ENCODE measurements at places on chromosomes 1 and 21. TPM values are rescaled to one million over a fixed set of nuclear protein-coding genes. Genes with fewer than 3 reads are reported as not detected.

- no peak for DNase-seq
Measured at GRCh38 chr1:200699871-200700270, 30.2 kb upstream of the DDX59 start.

ATP6V0B gene
- 135 TPM for total RNA-seq

DNA sequence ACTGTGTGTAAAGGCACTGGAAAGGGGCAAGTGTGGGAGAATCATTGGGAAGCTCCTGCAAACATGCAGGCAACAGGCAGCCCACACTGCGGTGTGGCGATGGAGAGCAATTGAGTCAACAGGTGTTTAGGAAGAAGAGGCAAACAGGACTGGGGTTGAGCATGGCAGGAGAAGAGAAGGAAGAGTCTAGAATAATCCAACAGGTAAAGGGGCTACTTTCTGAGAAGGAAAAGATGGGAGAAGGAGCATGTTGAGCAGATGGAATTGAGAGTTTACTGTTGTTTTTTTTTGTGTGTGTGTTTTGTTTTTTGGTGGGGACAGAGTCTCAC is 4.2 kb downstream of the DOP1B start:
- no peak for DNase-seq

DNA sequence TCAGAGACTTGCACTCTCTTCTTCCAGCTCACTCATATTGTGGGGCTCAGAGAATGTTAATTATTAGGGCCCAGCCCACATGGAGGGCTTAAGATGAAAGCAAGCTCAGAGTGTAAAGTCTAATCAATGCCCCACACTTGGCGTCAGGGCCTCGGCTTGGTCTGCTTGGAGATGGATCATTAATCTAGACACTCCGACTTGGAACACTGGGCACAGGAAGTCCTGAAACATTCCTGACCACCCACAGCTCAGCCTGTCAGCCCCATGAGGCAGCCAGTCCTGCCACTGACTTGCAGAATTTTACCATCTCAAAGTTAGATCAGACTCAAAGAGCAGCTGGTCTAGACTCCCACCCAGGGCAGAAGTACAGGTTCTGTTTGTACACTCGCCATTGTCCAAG is 69.8 kb upstream of the TRABD2B start:
- peak; percentile 39 for DNase-seq

DNA sequence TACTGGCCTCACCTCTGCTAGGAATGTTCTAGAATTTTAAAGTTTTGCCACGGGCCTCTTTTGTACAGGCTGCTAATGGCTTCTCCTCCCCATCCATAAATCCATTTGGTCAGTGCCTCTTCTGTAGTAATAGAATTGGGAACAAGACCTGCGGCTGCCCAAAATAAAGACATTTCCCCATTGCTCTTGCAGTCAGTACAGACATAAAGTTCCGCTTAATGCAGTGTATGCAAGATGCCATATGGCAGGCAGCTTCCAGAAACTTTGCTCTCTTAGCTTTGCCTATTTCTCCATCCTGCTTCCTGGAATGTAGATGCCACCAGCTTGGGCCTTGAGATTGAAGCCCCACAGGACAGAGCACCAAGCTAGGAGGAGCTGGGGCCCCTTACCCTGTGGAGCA is 3.7 kb upstream of the SLC2A5 start:
- no peak for DNase-seq

DNA sequence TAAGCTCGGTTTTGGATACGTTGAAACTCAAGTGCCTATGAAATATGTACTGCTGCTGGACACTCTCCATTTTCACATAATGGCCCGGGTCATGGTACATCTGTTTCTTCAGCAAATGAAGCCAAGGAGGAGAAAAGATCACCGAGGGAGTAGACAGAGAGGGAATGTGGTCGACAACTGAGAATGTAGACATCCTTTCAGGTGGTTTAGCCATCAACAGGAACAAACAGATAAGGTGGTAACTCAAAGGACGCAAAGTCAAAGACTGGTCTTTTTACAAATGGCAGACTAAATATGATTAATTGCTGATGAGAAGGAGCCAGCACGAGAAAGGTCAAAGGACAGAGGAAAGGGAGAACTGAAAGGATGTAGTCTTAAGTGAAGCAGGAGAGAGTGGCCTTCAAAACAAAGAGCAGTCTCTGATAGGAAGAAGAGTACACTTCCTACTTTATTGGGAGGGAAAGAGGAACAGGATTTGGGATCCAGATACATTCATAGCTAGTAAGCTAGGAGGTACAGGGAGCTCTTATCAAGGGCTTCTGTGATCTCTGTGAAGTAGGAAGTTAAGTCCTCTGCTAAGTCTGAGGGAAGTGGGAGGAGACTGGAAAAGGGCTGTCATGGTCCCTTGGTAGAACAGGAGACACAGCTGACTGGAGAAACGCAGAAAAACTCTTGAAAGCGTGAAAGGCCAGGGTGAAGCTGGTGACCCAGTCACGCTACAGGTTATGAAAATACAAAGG is 28.3 kb downstream of the NUP133 start:
- DNase-seq = no peak

- DNase-seq = no peak
Measured at GRCh38 chr21:41901099-41901498, 22.0 kb upstream of the PRDM15 start.

DNA sequence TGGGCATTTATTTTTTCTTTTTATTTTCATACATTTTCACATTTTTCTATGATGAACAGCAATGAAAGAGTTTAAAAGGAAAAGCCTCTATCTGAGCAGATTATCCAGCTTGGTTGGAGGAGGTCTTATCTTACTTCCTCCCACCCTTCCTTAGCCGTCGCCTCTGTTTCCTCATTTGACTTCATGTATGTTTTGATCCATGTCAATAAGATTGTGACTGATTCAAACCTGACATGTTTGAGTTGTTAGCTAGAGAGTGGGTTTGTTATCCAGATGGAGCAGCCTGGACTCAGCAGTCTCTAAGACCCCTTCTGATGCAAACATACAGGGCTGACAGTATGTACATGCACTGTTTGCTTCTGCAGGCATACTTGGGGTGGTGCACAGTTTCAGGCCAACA is 31.2 kb downstream of the MACO1 start:
- DNase-seq = no peak

- DNase-seq = no peak
Measured at GRCh38 chr1:224267925-224268324, 62.0 kb downstream of the NVL start.

LPAR3 gene
- total RNA-seq = 13.0 TPM

- no peak for DNase-seq
Measured at GRCh38 chr1:164452549-164452948, 106.4 kb upstream of the PBX1 start.

DNA sequence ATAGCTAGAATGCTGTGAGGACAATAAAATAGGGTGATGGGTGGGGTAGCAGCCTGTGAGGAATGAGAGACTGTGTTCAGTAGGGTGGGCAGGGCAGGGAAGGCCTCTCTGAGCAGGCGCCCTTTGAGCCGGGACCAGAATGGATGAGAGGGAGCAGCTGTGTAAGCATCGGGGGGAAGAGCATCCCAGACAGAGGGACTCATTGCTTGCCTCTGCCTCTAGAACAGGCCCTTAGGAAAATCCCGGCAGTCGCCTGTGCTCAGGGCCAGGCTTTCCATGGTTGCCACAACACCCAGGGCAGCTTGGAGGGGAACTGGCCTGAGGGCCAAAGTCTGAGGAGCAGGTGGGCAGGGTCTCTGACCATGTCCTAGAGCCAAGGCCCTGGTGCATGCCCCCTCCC is 774 bp downstream of the SLC2A7 start:
- no peak for DNase-seq

DEGS1 gene
- total RNA-seq = 838 TPM

DNA sequence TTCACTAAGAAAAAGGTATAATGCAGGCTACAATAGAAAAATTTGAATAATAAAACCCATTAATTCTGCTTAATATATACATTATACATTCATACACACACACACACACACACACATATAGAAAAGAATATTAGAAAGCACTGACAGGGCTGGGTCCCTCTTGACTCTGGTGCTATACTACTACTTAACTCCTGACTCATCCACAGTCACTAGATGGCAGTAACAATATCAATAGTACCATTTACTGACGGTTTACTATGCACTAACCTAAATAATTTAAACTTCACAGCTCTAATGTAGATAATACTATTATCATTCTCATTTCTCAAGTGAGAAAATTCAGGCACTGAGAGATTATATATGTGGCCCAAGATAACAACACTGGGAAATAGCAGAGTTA is 87.5 kb downstream of the COP1 start:
- DNase-seq = no peak

DNA sequence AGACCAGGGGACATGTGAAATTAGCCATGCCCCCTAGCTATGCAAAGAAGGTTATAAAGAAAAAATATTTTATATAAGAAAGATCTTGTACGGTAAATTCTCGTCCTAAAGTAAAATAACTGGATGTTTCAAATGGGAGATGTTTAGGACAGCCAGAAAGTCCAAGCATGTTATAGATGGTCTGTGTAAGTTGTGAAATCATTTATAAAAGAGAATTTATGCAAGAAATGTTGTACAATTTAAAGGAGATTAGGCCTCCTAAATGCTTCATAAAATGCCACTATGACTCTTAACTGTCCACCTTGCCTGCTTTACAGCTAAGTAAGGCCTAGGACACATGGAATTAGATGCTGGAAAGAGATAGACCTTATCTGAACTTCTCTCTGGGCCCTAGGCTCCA is 118.1 kb upstream of the POGK start:
- DNase-seq = no peak

DNA sequence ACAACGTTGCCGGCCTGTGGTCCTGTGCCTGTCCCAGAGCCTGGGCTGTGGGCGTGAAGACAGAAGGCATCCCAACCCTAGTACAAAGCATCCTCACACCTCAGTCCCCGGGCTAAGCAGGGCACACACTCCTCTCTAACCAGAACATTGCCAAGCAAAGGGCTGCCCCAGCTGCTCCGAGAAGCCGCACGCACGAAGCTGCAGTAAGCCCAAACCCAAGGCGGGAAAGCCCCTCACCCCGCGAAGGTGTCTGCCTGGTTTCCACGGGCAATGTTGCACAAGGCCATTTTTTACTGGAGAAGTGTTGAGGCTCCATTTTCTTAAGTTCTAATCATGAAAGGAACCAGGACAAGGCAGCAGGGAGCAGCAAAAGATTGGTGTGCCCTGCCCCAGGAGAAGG is 519.0 kb downstream of the NPHP4 start:
- no peak for DNase-seq

GJA9 gene
- total RNA-seq = not detected

ITGB2 gene
- total RNA-seq = 19.3 TPM

DNA sequence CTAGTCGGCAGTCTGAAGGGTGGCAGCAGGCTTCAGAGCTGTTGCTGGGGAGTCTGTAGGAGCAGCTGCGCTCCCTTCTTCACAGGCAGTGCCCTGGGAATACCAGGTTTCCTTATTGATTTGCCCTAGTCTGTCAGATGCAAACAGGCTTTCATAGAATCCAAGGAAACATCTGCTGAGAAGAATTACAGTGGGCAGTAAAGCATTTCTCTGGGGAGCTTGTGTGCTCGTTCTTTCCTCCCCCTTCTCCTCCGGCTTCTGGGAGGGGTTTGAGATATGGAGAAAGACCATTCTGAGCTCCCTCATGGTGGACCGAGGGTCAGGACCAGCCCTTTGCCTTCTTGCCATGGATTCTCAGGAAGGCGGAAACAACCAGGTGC is 25.4 kb upstream of the PARP1 start:
- no peak for DNase-seq

- peak; percentile 25 for DNase-seq
Measured at GRCh38 chr1:24964811-24965570, 34.9 kb upstream of the RUNX3 start.

GRCh38 chr1:4062041-4062440 is 162.0 kb upstream of the C1orf174 start:
- no peak for DNase-seq

GRCh38 chr1:232899268-232899667 is 51.1 kb upstream of the NTPCR start:
- no peak for DNase-seq

GRCh38 chr1:42931911-42932422 is 26.7 kb downstream of the SLC2A1 start:
- DNase-seq = peak; percentile 93

DNA sequence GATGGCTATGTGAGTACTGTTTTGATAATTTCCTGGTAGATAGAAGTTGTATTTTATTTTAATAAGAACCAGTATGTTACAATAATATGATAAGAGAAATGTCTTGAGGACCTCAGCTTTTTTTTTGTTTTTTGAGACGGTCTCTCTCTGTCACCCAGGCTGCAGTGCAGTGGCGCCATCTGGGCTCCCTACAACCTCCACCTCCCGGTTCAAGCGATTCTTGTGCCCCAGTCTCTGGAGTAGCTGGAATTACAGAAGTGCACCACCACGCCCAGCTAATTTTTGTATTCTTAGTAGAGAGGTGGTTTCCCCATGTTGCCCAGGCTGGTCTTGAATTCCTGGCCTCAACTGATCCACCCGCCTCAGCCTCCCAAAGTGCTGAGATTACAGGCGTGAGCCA is 968.1 kb upstream of the ADGRL4 start:
- no peak for DNase-seq

DNA sequence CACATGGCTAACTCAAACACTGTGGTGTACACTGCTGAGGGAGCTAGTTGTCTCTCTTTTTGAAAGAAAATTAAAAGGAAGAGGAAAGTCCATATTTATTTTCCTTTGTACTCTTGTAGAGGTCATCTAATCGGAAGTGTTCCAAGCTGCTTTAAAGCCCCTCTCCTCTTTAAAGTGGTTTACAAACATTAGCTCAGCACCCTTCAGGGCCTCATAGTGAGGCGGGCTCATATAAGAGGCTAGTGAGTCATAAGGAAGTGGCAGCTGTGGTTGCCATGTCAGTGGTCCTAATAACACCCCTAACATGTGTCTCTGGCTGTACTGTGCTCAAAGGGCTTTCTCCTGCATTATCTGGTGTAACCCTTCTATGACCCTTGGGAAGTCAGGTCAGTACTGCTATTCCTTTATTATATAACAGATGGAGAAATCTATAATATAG is 104.4 kb upstream of the SERBP1 start:
- no peak for DNase-seq

DNA sequence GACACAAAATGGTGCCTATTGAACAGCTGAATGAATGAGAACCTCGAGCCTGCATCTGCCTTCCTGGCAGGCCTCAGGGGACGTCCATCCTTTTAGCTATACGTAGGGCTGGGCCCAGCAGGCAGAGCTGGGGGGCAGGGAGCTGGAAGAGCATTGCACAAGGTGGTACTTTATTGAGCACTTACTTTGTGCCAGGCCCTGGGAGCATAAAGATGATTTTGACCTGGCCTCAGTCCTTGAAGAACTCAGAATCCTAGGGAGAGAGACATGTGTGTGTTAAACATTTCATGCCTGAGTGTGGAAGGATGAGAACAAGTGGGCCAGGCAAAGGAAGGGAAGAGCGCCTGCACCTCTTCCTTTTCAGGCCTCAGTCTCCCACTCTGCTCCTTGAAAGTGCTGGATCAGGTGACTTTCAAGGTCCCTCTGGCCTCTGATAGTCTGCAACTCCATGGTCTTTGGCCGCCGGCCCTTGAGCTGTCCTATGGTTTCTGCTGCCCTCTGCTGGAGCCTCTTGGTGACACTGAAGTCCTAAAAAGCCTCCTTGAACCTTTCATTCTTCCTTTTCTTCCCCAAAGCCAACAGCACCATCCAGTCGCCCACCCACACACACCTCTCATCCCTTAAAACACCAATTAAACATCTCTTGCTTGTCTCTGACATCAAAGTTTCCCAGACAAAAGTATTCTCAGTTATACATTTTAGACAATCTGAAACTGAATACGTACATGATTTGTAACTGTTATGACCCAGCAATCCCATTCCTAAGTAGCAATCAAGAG is 3.5 kb upstream of the PEAR1 start:
- DNase-seq = peak; percentile 93

GRCh38 chr1:92484472-92485380 is 2.0 kb downstream of the GFI1 start:
- no peak for DNase-seq

- no peak for DNase-seq
Measured at GRCh38 chr1:33466159-33466558, 6.3 kb upstream of the ZSCAN20 start.

All from lower leg skin (tissue), 4 donors.